ENCODE measurements at places on chromosomes 16 and 17.
A peak's percentile ranks its signal among the peaks of the same experiment; 100 is the strongest.

DNA sequence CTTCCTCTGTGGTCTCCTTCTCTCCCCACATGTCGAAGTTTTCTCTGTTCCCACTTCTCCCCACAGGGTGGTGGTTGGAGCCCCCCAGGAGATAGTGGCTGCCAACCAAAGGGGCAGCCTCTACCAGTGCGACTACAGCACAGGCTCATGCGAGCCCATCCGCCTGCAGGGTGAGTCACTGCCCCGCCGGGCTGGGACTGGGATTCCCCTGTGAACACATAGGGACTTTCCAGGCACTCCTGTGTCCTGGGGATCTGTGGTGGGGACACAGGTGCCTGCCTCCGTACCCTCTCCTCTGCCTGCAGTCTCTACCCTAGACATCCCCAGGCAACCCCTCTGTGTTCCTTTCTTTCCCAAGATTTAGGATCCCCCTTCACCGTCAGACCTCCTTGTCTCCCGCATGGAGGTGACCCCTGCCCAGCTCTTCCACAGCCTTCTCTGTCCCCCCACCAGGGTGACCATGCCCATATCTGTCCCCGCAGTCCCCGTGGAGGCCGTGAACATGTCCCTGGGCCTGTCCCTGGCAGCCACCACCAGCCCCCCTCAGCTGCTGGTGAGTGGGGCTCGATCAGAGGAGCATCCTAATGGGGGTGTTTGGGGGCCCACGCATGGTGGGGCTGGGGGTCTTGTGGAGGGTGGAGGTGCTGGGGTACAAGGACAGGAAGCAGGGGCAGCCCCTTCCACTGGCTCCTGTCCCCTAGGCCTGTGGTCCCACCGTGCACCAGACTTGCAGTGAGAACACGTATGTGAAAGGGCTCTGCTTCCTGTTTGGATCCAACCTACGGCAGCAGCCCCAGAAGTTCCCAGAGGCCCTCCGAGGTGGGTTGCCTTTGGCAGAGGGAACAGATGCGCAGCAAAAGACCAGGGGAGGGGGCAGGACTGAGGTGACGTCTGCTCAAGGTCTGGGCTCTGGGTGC, 5.8 kb downstream of the ITGAM start:
- DNase-seq = peak; percentile 64

GRCh38 chr17:79800325-79801155, 3.7 kb upstream of the CBX8 start:
- DNase-seq = peak; percentile 48

DNA sequence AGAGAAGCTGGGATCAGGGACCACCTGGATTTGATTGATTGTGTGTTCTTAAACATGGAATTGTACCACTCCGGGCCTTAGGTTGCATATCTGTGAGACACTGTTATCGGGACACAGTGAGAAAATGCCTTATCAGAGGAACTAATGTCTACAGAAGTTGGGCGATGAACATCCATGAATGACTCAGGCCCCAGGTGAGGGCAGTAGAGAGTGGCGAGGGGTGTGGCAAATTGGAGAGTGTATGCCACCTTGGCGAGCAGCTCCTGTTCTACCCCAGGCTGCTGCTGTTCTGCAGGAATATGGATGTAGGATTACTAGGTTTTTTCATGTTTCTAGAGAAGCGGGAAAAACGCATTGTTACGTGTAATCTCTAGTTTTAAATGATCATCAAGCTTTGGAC, 38.8 kb downstream of the CLEC16A start:
- no peak for DNase-seq

- no peak for DNase-seq
Measured at GRCh38 chr16:73154063-73154870, 106.3 kb upstream of the ZFHX3 start.

- no peak for DNase-seq
Measured at GRCh38 chr17:18201108-18201507, 17.5 kb downstream of the ALKBH5 start.

DNA sequence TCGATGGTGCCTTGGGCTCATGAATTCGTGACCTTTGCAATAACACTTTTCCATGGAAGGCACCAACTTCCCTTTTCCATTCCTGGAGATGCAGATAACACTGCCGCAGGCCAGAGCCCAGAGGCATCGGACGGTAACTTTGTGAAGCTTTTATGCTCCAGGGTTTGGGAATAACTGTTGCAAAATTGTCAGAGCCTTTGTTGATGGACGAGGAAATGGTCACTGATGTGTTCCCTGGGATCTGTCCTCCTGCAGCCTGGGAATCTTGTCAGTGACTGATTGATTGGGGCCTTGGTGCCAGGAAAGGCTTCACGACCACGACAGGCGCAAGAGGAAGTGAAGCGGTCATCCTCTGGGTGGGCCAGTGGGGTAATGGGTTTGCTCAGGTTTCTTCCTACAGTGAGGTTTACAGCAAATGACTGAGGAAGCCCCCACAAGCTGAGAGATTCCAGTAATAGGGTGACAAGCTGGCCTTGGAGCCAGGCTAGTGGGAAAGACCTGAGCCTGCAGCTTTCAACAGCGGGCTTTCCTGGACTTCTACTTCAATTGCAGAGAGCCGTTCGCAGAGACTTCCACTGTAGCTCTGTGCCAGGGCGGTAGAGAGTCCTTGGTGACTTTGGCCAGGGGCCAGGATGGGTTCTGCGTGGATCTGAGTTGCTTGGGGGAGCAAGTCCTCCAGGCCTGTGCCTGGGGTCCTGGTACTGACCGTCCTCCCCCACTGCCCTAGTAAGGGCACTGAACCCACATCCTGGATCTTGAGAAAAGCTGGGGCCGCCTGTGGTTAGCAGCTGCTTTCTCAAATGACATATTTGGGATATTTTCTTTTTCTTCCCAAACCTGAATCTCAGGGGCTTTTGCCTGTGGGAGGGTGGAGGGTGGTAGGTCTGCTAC, 37.6 kb downstream of the PGS1 start:
- DNase-seq = no peak

DNA sequence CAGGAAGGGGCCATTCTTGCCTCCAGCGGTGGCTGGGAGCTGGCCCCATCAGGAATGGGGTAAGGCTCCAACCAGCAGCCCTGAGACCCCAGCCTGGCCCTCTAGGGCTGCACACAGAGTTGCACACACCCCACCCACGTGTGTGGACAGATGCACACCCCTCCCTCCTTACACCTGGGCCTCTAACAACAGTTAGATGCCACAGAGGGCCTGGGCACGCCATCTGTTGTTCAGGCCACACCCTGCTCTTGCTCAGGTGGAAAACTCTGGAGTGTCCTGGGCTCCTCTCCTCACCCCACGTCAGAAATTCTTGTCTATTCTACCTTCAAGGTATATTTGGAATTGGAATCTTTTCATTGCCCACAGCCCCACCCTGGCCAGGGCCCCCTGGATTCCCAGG, 13.3 kb upstream of the RAI1 start:
- DNase-seq = no peak

GRCh38 chr17:61474235-61474927, 22.2 kb downstream of the TBX4 start:
- DNase-seq = no peak

DNA sequence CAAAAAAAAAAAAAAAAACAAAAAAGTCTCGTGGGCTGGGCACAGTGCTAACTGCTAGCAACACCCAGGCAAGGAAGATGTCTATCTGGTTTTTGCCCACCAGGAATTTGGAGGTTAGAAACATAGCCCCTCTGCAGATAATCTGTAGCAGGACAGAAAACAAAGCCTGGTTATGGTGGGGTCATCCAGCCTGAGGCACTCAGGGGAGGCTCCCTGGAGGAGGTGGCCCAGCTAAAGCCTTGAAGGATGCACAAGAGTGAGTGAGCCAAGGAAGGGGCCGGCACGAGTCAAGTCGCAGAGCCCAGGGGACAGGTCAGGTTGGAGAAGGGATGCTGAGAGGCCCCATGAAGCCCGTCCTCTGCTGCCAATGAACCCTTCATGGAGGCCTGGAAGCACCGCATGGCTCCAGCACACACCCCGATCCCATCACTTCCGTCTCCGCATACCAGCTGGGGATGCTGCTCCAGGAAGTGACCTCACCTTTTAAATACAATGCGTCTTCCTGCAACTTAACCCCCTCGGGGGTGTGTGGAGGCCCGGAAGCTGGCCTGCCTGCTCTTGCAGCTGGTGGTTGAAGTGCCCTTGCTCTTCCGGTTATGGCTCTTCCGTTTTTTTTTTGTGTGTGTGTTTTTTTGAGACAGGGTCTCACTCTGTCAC, 86.5 kb downstream of the ENGASE start:
- DNase-seq = no peak

- no peak for DNase-seq
Measured at GRCh38 chr17:28944862-28945741, 6.2 kb downstream of the PHF12 start.

- DNase-seq = no peak
Measured at GRCh38 chr16:86628614-86629013, 50.3 kb downstream of the FOXL1 start.

GRCh38 chr17:53088481-53088880, 734.2 kb upstream of the KIF2B start:
- no peak for DNase-seq

GRCh38 chr17:77445760-77446532, 305.2 kb downstream of the SEC14L1 start:
- DNase-seq = no peak

- peak; percentile 62 for DNase-seq
Measured at GRCh38 chr17:37490022-37490587, 414 bp downstream of the DUSP14 start.
